Heart right ventricle (tissue), 16 donors: ENCODE measurements at places on chromosomes 2 and 18. TPM values are rescaled to one million over a fixed set of nuclear protein-coding genes. Genes with fewer than 3 reads are reported as not detected.

DNA sequence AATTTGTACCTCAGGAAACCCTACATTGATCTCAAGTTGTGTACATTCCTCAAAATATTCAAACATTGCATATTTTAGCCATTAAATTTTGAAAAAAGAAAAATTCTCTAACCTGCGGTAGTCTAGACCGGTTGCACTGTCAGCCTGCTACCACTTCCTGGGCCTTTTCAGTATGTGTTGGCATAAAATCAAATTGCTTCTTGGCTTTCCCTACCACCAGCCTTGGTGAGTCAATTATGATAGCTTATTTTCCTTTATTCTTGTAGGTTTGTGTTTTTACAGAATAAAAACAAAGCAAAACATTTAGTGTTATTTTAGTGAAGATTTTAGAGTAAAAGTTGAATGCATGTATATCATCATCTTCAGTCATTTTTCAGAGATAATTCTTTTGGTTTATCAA lies 61.2 kb downstream of the FAM171B start:
- no peak for DNase-seq
- H3K4me1 ChIP-seq: no peaks in the 10 kb centered on the region
- peaks cover 6% of the 10 kb centered on the region for H3K36me3 ChIP-seq
- no peak overlapping the region for H3K27ac ChIP-seq

GRCh38 chr2:66523990-66524389 lies 89.1 kb downstream of the MEIS1 start:
- H3K4me1 ChIP-seq: peaks cover 20% of the 10 kb centered on the region
- H3K27ac ChIP-seq: no peak overlapping the region
- no peaks in the 10 kb centered on the region for H3K27me3 ChIP-seq
- H3K36me3 ChIP-seq: no peaks in the 10 kb centered on the region

ADRA2B gene
- 7.3 TPM for total RNA-seq

DNA sequence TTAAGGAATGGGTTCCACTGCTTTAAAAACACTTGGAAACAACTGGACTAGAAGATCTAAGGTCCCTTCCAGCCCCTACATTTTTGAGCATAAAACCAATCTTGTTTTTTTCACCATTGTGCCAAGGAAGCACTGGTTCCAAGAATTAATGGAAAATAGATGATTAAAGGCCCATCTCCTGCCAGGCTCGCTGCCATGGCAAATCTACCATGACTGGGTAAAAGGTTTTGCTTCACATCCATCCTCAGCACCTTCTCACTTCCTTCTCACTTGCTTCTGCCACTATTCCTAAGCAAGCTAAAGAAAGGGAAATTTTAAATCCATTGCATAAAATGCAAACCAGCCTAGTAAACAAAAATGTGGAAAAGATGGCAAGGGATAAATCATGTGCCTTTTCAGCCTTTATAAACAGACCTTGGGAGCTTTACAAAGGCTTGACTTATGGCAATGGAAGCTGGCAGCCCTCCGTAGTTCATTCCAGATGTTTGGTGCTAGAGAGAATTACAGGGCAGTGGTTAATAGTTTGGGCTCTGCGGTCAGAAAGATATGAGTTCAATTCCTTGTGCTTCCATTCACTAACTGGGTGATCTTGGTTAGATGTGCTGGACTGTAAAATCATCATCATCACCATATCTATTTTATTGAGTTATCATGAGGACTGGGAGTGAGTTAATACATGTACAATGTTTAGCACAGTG lies 27.0 kb upstream of the ST3GAL5 start:
- H3K36me3 ChIP-seq: no peaks in the 10 kb centered on the region
- peaks cover 8% of the 10 kb centered on the region for H3K27me3 ChIP-seq
- no peak for DNase-seq
- peaks cover 4% of the 10 kb centered on the region for H3K4me1 ChIP-seq

SLC40A1 gene
- 93.9 TPM for total RNA-seq

IL36G gene
- not detected for total RNA-seq

KCNF1 gene
- not detected for total RNA-seq

MYCN gene
- total RNA-seq: 0.45 TPM

GRCh38 chr2:60706021-60706420 lies 50.0 kb upstream of the PAPOLG start:
- no peak overlapping the region for H3K4me3 ChIP-seq
- no peak for DNase-seq
- no peak overlapping the region for H3K27ac ChIP-seq
- H3K36me3 ChIP-seq: no peaks in the 10 kb centered on the region
- no peaks in the 10 kb centered on the region for H3K27me3 ChIP-seq

- no peaks in the 10 kb centered on the region for H3K27me3 ChIP-seq
- no peak overlapping the region for H3K27ac ChIP-seq
Measured at GRCh38 chr2:212546669-212547068, 8.1 kb upstream of the ERBB4 start.

DNA sequence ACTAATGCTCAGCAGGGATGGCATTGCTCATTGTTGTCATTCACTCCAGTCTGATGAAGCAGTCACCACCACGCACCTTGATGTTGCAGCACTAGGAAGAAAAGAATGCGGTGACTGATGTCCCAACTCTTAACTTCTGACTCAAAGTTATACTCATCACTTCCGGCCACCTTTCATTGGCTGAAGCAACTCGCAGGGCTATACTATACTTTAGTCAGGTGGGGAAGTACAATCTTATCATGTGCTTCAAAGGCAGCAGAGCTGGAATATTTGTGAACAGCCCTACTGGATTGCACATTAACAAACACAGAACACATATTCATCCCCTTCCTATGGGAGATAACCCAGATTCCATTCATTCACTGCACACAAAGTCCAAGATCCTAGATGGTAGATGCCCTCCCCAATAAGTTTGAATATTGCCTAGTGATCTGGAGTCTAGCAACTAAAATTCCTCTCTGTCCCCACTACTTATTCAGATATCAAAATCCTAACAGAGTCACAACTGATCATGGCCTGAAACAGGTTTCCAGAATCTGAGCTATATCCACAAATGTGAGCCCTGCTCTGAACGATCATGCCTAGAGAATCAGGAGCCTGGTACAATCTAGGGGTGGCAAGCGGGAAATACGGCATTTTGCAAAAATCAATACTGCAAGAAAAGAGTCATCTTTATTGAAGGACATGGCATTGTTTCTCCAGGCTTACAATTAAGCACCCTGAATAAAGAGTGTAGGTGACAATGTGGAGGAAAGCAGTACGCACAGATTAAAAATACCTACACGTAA lies 3.4 kb upstream of the SPATS2L start:
- H3K27ac ChIP-seq: no peak overlapping the region
- no peak overlapping the region for H3K4me3 ChIP-seq
- H3K27me3 ChIP-seq: no peaks in the 10 kb centered on the region
- DNase-seq: no peak
- H3K4me1 ChIP-seq: peaks cover 9% of the 10 kb centered on the region
- H3K36me3 ChIP-seq: no peaks in the 10 kb centered on the region

GRCh38 chr2:8324164-8324856 lies 357.5 kb upstream of the ID2 start:
- no peaks in the 10 kb centered on the region for H3K36me3 ChIP-seq
- no peak overlapping the region for H3K4me3 ChIP-seq
- no peaks in the 10 kb centered on the region for H3K27me3 ChIP-seq

GDF7 gene
- total RNA-seq: 0.23 TPM

RIF1 gene
- 12.5 TPM for total RNA-seq

NEB gene
- 8.3 TPM for total RNA-seq

DNA sequence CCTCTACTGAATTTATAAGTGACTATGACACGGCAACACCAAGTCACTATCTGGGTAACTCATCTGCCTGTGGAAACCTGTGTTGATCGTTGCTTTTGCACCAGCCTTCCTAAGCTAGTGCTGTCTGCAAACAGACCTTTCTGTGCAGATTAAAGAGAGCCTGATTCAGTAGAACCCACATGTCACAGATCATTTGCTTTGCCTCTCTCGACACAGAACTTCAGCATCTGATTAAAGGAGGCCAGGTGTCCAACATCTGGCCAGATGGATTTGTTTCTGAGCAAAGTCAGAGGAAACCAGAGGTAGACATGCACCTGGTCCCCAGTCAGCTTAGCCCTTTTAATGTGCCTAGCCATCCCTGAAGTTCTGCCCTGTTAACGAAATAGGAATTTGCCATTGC lies 15.0 kb upstream of the TTR start:
- H3K4me1 ChIP-seq: no peaks in the 10 kb centered on the region
- no peak overlapping the region for H3K4me3 ChIP-seq
- no peak for DNase-seq
- H3K27me3 ChIP-seq: no peaks in the 10 kb centered on the region
- no peak overlapping the region for H3K27ac ChIP-seq
- H3K36me3 ChIP-seq: no peaks in the 10 kb centered on the region

DNA sequence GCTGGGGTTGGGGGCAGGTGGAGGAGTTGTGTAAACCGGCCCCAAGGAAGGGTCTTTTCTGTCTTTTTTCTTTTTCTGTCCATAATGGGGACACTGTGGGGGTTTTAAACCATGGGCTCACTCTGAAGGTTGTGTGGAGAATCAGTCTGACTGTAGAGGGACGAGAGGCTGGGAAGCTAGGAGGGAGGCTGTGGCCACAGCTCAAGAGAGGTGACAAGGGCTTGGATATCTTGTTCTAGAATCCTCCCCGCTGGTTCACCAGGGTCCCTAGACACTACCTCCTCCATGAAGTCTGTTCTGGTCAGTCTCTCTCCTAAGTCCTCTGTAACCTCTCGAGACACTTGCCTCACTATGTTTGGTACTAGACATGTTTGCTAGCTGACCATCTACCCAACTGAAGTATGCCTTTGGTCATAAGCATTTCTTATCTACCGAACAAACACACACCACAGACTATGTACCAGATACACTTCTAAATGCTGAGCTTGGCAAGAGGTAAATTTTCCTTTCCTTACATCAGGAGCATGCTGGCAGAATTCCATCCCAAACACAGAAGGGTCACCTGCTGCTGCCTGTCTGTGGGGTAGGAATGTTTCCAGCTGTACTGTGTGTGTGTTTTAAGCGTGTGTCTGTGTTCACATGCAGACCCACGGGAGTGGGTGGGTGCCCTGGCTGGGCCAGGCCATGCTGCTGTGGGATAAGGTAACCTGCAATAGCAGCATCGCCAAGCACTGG lies 69.6 kb upstream of the MGAT4A start:
- no peak for DNase-seq
- H3K27me3 ChIP-seq: no peaks in the 10 kb centered on the region
- peak overlapping the region; percentile 72 for H3K27ac ChIP-seq

DNA sequence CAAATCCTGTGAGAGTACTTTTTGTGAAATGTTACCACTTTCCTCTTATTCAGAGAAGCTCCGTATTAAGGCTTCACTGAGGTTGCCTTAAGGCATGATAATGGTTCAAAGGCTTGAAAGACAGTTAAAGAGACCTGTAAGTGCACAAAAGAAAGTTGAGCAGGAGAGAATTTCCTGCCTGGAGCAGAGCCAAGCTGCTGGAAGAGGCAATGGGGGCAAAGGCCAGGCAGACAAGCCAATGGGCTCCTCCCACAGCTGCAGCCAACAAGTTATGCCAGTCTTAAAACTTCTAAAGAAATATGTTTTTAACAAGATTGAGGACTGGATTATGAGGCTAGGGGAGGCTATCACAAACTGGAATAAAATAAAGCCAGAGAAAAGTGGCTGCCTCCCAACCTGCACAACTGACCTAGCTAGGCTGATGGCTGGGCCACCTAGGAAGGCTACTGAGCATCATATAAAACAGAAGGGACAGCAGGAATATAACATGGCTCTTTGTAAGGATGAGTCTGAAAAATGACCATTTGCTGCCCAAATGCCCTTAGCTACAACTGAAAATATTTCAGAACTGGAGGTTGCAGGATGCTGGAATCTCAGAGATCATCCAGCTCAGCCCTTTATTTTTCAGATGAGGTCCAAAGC lies 2.1 kb downstream of the IL1B start:
- no peak overlapping the region for H3K4me3 ChIP-seq
- H3K27ac ChIP-seq: no peak overlapping the region
- H3K36me3 ChIP-seq: no peaks in the 10 kb centered on the region
- H3K27me3 ChIP-seq: no peaks in the 10 kb centered on the region

UGT1A5 gene
- not detected for total RNA-seq

DYNAP gene
- not detected for total RNA-seq

HS1BP3 gene
- 13.4 TPM for total RNA-seq

SERPINB3 gene
- total RNA-seq: not detected

- no peaks in the 10 kb centered on the region for H3K36me3 ChIP-seq
- no peak overlapping the region for H3K27ac ChIP-seq
- peak overlapping the region; percentile 1 for H3K4me3 ChIP-seq
- H3K27me3 ChIP-seq: no peaks in the 10 kb centered on the region
- DNase-seq: peak; percentile 74
Measured at GRCh38 chr2:235666213-235666781, 172.5 kb downstream of the AGAP1 start.

DNA sequence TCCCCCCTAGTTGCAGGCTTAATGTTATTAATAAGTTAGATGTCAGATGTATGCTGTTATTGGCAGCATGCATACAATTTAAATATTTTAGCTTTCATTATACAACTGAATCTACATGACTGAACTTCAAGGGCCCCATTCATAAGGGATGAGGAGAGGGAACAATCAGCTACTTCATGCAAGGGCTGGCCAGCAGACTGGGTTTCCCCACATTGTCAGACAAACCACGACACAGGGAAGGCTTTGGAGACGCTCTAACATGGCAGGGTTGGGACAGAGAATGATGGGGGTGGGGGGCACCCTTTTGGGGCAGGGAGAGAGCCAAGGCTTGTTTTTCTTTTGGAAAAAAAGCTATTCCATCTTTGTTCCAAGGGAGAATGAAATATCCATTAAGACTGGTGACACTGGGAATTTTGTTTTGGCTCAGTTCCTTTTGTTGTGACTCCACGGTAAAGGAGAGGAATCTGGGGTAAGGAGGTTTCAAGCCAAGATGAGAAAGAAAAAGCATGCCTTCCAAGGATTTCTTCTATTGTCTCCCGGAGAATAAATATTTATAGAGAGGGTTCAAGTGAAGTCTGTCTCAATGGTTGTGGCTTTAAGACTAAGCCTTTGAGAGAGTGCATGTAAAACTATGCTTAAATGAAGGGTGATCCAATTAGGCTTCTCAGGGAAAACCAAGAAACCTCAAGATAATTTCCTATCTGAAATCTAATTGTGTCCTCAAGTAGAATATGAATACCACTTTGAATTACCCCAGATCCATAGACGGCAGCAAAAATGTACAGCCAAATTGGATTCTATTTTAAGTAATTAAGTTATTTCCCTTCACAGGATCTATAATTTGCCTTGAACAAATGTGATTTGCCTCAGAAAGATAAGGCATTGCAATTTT lies 5.4 kb downstream of the CXCR4 start:
- peaks cover 6% of the 10 kb centered on the region for H3K4me1 ChIP-seq
- no peak overlapping the region for H3K27ac ChIP-seq
- H3K36me3 ChIP-seq: peaks cover 20% of the 10 kb centered on the region
- DNase-seq: no peak

GRCh38 chr2:33372940-33373553 lies 103.4 kb upstream of the RASGRP3 start:
- no peak for DNase-seq
- H3K4me1 ChIP-seq: no peaks in the 10 kb centered on the region
- H3K27ac ChIP-seq: no peak overlapping the region
- H3K36me3 ChIP-seq: no peaks in the 10 kb centered on the region

ASTL gene
- not detected for total RNA-seq

DNA sequence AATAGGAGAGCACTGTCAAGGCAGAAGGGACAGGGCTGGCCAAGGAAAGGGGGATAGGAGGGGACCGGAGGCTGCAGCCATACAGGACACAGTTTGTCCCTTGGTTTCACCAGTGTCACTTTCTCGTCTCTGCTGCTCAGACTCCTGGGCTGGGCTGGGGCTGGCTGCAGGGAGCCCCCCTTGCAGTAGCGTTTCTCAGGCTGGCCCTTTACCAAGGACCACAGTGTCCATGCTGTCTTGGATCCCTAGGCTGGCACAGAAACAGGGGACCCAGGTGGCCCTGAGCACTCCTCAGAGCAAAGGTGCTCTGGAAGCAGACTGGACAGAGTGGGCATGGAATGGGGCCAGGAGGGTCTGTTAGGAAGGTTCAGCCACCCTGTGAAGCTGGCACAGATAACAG lies 34.8 kb downstream of the ATOH8 start:
- peaks cover 41% of the 10 kb centered on the region for H3K4me1 ChIP-seq
- no peak overlapping the region for H3K27ac ChIP-seq
- H3K4me3 ChIP-seq: no peak overlapping the region
- peaks cover 61% of the 10 kb centered on the region for H3K36me3 ChIP-seq
